ENCODE measurements at places on chromosomes 2 and 18.

DNA sequence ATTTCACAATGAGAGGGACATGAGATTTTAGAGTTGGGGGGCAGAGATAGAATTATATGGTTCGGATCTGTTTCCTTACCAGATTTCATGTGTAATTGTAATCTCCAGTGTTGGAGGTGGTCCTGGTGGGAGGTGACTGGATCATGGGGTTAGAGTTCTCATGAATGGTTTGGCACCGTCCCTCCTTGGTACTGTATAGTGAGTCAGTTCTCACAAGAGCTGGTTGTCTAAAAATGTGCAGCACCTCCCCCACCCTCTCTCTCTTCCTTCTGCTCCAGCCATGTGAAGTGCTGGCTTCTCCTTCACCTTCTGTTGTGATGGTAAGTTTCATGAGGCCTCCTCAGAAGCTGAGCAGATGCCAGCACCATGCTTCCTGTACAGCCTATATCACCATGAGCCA lies 138.1 kb downstream of the SCG2 start:
- DNase-seq, result no peak

GRCh38 chr2:31271851-31272267 lies 37.9 kb downstream of the EHD3 start:
- no peak for DNase-seq

- peak; percentile 34 for DNase-seq
These were observed 114.9 kb downstream of the NCK2 start for GRCh38 chr2:105859694-105859951.

DNA sequence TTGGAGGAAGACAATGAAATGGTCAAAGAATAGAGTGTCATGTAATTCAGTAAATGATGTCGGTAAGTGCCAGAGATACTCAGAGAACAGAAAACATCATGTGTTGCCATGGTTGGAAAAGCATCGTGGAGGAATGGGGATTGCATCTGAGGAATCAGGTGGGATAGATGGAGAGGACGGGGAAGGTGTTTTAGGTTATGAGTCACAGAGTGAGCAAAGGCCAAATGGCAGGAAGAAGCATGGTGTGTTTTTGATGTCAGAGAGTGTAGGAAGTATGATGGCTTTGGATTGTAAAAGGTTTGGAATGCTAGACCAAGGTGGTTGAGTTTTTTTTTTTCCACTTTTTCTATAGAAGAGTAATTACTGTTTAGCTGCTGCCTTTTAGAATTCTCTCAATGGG lies 27.5 kb upstream of the CD28 start:
- DNase-seq, result no peak

DNA sequence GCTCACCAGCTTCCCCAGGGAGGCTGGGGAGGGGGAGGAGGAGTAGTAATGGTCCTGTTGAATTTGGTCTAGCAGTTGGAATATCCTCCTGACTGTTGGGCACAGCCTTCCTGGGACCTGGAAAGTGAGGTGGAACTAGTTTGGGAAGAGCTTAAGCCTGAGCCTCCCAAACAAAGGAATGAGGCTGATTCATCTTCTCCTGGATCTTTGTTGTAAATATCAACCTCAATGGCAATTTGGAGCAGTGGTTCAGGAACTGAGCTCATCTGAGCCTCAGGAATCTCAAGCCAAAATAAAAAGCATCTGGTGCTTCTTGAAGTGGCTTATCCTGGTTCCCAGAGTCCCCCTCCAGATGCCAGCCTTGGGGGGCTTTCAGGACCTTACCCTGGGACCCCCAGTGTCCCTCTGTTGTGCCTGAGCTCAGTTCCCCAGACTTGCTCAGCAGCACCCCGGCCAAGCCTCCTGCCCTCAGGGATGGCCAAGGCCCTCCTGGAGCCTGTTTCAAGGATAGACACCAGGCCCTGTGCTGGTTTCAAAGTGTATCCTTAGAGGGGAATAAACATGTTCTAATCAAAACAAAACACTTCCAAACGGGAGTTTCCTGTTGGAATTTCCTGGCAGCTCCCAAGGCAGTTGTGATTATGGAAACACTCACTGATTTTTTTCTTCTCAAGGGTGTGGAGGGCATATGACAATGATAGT lies 112.6 kb downstream of the DDX1 start:
- no peak for DNase-seq

GRCh38 chr18:53426666-53427184 lies 797.7 kb downstream of the MBD2 start:
- no peak for DNase-seq

- no peak for DNase-seq
These were observed 43.9 kb upstream of the RAPH1 start for GRCh38 chr2:203578759-203579643.

- DNase-seq, result no peak
These were observed 220.4 kb upstream of the SLC35G4 start for GRCh38 chr18:11388755-11389680.

GRCh38 chr2:26911911-26912861 lies 58.3 kb upstream of the MAPRE3 start:
- no peak for DNase-seq

DNA sequence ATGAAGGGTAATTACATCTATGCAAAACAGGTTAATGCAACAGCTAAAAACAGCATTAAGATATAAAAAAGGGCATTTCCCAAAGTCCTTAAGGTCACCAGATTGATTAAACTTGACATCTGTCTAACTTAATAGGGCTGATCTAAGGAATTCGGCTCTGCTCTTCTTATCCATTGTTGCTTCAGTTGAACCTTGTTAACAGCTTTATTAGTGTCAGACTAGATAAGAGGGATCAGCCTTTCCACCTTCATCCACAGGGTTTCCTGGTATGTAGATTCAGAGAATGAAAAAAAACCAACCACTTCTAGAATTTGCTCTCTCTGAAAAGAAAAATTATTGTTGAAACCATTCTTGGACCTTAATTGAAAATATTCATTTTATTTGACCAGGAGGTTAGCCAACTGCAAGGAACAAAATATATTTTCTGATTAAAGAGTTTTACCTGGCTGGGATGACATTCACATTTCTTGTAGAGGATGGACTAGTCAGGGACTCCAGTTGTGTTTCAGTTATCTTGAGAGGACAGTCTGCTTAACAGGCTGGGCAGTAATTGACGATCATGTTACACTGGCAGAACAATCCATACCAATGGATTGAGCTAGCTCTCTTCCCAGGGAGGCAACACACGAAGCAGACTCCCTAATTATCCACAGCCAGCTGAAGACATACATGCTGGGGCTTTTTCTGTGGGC lies 357.4 kb upstream of the ACVR2A start:
- DNase-seq, result no peak

GRCh38 chr2:200130762-200131166 lies 175.4 kb downstream of the MAIP1 start:
- DNase-seq, result no peak

GRCh38 chr2:74493546-74493945 lies 5.9 kb downstream of the LBX2 start:
- DNase-seq, result no peak

- DNase-seq, result no peak
These were observed 62.9 kb downstream of the SETBP1 start for GRCh38 chr18:44743631-44744030.

DNA sequence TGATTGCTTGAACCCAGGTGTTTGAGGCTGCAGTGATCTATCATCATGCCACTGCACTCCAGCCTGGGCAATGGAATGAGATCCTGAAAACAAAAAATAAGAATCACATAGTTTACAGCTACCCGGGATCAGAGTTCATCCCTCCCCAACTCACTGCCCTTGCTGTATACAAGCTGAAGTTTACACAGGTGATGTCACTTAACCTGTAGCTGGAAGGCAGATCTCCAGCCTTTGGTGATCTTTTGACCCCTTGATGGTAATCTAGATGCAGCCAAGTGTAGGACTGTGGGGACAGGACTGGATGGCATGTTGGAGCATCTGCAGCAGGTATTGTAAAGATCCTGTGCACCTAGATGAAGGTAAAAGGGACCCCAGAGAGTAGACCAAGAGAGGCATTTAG lies 66.7 kb upstream of the SLC14A2 start:
- DNase-seq, result no peak

DNA sequence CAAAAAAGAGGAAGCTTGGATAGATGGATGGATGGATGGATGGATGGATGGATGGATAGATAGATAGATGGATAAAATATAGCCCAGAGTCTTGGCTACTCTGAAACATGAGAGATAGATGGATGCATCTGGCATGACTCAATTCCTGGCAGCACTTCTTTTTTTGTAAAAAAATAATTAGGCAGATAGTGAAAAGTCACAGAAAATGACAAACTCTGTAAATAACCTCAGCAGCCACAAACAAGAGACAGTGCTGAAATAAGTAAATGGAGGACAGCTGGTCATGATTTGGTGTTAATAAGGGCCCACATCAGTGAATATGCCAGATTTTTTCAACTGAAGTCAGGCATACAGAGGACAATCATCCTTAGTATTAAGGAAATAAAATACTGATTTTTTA lies 585.0 kb upstream of the GCFC2 start:
- DNase-seq, result no peak

DNA sequence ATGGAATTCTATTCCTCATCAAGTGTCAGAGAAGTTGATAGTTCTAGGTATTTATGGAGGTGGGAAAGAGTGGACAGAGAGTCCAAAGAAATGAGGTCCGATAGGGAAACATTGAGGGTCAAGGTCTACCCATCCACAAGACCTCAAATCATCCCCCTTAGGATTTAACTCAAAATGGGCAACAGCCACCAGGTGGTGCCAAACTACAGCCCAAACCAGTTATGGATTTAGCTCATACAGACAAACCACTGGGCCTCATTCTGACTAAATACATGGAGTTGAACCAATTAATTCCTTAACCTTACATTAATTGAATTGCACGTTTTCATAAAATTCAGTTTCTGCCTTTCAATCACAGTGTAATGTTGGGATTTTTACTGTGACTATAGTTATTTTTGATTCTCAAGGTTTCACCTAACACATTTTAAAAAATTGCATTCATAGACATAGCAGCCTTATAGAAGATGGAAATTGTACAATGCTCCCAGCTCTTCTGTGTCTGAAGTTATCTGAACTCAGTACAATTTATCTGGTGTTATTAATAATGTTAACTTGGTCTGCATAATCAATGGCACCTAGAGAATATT lies 98.2 kb upstream of the HNMT start:
- DNase-seq, result no peak

DNA sequence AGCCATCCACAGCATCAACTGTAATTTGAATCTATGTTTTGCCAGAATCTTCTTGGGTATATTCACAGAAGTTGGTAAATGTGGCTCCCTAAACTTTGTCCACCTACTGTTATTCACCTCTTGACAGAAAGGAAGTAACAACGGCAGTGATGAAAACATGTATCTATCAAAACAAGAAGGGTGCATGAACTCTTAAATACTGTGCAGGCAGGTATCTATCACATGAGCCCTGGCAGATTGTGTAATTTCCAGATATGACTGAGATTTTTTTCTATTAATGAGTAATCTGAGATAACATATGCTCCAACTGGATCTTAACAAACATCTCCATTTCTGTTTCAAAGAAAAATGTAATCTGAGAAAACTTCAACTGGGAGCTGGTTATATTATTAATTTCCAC lies 36.6 kb downstream of the SFT2D3 start:
- no peak for DNase-seq

- no peak for DNase-seq
These were observed 97.6 kb upstream of the TMEM178A start for GRCh38 chr2:39568116-39568515.

GRCh38 chr2:221715523-221716247 lies 143.6 kb upstream of the EPHA4 start:
- DNase-seq, result no peak

- no peak for DNase-seq
These were observed 139.5 kb upstream of the RND3 start for GRCh38 chr2:150626934-150627411.

GRCh38 chr2:202378001-202378400 lies 1.9 kb downstream of the BMPR2 start:
- DNase-seq, result no peak
